Stomach (tissue), 19 donors: ENCODE measurements at places on chromosomes 4 and X. TPM values are rescaled to one million over a fixed set of nuclear protein-coding genes. Genes with fewer than 3 reads are reported as not detected.

SMIM43 gene
- 0.10 TPM for polyA plus RNA-seq

ZMAT1 gene
- 2.1 TPM for polyA plus RNA-seq

CRMP1 gene
- polyA plus RNA-seq: 2.1 TPM

CORIN gene
- 0.31 TPM for polyA plus RNA-seq

RTL5 gene
- 3.7 TPM for polyA plus RNA-seq

SUPT20HL2 gene
- not detected for polyA plus RNA-seq

ITM2A gene
- polyA plus RNA-seq: 10.3 TPM

WWC2 gene
- polyA plus RNA-seq: 2.6 TPM
